Activated naive CD4-positive, alpha-beta T cell treated with Interleukin-2 at 50 U/mL for 16 hours (primary cell): ENCODE measurements at places on chromosomes 1 and 21.

GRCh38 chr21:33396951-33397350 lies 6.3 kb upstream of the IFNGR2 start:
- DNase-seq, result no peak

GRCh38 chr1:40044110-40044509 lies 3.6 kb downstream of the CAP1 start:
- DNase-seq, result no peak

- no peak for DNase-seq
Observed at GRCh38 chr21:44511938-44512275, 28.1 kb downstream of the KRTAP10-1 start.

DNA sequence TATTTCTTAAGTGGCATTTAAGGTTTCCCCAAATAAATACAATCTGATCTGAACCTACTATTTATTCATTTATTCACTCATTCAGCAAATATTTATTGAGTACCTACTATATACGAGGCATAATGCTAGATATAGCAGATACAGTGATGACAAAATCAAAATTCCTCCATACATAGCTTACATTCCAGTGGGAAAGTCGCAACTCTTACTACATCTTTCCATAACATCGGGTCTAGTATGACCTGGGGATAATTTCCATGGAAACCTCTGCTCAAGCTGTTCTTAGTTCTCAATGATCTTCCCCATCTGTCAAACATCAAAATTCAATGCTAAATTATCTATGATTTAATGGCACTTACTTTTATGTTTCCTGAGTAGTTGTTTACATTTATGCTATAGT lies 70.8 kb upstream of the PRKACB start:
- no peak for DNase-seq

- no peak for DNase-seq
Observed at GRCh38 chr1:78419309-78419708, 71.5 kb upstream of the PTGFR start.

GRCh38 chr21:45220714-45221490 lies 66.8 kb downstream of the POFUT2 start:
- no peak for DNase-seq

GRCh38 chr21:39694750-39695149 lies 50.2 kb upstream of the IGSF5 start:
- DNase-seq, result no peak

DNA sequence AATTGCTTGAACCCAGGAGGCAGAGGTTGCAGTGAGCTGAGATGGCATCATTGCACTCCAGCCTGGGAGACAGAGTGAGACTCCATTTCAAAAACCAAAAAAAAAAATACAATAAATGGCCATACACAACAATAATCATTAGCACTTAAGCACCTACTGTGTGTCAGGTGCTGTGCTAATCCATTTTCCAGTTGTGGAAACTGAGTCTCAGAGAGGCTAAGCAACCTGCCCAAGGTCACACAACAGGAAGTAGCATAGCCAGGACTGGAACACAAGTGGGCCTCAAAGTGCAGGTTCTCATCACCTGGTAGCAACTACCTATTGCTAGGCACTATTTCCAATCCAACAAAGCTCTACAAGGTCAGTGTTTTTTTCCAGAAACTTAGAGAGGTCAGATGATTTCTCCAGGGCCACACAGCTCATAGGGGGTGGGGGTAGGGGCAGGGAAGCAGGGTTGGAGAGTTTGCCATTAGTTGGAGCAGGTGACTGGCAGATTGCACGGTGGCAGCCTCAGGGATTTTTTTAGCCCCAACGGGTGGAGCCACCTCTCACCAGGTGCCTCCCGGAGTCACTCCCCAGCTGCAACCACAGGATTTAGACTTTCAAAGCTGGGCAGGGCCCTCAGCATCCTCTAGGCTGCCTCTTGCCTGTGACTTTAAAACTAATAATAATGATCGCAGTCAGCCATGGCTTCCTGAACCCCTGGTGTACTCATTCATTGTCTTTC lies 52.5 kb upstream of the ID3 start:
- no peak for DNase-seq

DNA sequence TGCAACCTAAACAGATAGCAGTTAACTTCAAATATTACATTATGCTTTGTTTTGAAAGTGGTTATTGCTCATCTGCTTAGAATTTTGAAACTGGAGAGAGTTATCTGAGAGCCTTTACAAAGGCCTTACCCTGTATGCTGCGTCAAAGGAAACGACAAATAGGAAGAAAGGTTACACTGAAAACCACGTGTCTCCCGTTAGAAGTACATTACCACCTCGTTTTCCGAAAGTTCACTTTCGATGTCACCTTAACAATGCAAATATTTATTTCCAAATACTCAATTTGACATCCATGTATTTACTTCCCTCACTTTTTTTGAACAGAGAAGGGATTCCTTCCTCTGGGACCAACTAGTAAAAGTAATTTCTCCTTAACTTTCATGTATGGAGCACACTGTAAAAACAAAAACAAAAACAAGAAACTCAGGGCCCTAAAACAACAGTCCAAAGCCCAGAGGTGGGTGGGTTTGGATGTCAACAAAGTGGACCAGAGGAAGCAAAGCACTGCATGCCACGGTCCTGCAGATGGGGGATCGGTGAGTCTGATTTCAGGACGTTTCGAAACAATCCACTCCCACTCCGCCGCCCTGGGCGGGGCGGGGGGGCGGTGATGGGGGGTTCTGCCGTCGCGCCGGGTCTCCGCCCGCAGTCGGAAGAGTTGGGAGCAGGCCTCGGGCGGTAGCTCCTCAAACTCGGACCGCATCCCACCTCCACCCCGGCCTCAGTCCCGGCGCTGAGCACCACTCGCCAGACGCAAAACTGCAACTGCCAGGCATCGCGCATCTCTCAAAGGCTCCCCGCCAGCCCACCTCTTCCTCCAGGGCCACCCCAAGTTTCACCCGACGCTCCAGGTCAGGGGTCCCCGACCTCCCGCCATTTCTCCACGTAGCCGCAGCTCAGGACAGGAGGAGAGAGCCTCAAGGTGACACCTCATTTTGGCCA lies 841 bp downstream of the ADSS2 start:
- DNase-seq, result peak; percentile 69

DNA sequence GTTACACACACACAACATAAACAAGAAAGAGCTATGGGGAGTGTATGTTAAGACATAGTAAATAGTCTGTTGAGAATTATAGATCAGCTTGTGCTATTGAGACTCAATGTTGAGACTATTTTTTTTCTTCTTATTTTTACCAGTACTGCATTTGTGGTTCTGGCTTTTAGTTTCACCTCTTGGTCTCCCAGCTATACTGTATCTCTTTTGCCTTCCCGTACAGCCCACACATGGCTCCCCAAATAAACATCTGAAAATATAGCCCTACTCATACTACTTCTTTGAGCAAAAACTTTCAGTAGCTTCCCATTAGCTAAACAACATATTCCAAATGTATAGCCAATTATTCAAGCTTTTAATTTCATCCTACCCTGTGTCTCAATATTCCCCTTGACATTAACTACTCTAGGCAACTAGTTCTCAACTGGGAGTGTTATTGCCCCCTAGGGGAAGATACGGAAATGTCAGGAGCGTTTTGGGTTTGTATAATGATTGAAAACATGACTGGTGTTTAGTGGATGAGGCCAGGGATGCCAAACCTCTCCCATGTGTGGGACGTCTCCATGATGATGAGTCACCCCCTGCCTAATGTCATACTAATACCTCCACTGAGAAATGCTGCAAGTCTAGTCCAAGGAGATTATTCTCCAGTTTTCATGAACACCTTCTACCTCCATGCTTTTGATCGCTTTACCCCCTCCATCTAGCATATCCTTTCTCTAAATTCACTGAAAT lies 6.8 kb downstream of the RPE65 start:
- DNase-seq, result no peak

GRCh38 chr1:19625291-19625937 lies 18.7 kb upstream of the NBL1 start:
- DNase-seq, result no peak

- no peak for DNase-seq
Observed at GRCh38 chr1:205455581-205456382, at the start of gene BLACAT1. Gene BLACAT1, minus strand, starts transcription at chr1:205456045.

- no peak for DNase-seq
Observed at GRCh38 chr21:34266351-34266750, 97.5 kb upstream of the KCNE2 start.

GRCh38 chr1:23824711-23825075 lies 536 bp downstream of the HMGCL start:
- no peak for DNase-seq

DNA sequence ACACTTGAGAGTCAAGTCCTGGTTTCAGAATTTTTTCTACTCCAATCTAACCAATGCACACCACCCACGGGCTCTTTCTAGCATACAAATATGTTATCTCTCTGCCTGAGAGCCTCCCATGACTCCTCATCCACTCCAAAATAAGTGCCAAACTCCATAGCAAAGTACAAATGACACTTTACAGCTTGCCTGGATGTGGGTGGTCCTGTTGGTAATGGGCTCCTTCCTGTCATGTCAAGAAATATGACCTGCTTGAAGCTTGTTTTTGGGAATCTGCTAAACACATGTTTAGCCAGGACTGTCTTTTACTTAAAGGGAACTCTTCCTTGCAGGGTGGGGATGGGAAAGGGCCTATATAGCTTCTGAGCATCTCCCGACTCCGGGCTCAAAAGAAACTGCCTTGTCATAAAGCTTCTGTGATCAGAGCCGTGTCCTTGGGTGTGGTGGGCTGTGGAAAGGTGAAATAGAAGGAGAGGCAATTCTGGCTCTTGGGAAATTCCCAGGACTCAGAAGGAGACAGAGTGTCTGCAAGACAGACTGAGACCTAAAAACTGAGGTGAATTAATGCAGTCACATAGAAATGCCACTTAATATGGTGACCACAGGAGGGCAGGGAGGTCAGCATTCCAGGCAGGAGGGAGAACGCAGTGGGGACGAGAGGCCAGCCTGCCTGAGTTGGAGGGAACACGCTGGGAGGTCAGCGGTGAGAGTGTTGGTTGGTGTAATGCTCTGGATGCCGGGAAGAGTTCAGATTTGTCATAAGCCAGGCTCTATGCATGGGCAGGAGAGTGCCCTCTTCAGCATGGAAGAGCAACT lies 6.1 kb upstream of the IGFN1 start:
- DNase-seq, result no peak

GRCh38 chr1:198492872-198493271 lies 47.6 kb downstream of the ATP6V1G3 start:
- no peak for DNase-seq

- no peak for DNase-seq
Observed at GRCh38 chr1:188891958-188892357, 1585.7 kb downstream of the BRINP3 start.

DNA sequence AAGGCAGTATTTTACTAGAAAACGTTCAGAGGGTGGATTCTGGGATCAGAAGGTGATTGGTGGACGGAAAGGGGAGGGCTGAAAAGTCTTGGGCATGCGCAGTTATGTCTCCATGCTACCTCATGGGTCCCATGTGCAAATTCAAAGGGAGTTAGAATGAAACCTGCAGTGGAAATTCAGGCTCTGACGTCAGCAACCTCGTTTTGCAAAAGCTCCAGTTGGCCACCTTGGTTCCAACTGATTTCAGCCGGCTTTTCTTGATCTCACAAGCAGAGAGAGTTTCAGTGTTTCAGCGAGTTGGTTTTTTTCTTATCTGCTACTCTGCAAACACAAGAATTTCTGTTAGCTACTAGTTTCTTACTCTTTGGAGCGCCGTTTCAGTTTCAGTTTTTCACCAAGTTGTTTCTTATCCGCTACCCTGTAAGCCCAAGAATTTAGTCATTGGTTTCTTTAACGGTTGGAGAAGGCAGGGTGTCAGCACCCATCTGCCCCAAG lies 69.8 kb upstream of the PGBD5 start:
- peak; percentile 31 for DNase-seq

GRCh38 chr1:92447033-92447681 lies 39.6 kb downstream of the GFI1 start:
- DNase-seq, result no peak

DNA sequence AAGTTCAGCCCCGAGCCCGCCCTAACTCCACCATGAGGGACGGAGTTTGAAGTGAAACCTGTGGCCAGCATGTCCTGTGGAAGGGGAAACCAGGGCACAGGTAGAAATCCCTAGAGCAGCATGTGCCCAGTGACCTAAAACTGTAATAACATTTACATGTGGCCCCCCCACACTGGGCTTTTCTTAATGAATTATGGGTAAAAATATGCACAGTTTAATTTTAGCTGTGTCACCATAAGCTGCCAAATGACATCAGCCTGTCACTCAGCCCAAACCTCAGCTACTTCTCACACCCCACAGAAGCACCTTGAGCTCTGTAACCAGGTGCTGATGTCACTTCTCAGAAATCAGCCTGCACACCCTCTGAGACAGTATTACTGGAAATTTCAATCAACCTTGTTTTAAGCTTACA lies 50.0 kb upstream of the SLC19A1 start:
- peak; percentile 79 for DNase-seq

- DNase-seq, result no peak
Observed at GRCh38 chr1:200626853-200627534, 6.4 kb upstream of the KIF14 start.

DNA sequence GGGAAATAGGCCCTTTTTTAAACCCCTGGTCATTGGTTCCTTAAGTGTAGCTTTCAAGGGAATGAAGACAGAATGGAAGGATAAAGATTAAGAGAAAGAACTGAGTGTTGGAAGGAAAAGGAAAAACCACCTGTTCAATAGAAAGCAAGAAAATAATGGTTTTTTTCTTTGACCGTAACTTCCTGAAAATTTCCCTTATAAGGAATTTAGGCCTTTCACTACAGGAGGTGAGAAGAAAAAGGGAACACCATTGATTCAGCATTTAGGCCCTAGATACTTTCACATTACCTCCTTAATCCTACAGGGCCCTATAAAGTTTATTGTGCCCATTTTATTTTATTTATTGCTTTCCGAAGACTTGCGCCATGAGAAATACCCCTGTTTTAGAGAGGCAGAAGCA lies 18.9 kb downstream of the KPNA6 start:
- no peak for DNase-seq

DNA sequence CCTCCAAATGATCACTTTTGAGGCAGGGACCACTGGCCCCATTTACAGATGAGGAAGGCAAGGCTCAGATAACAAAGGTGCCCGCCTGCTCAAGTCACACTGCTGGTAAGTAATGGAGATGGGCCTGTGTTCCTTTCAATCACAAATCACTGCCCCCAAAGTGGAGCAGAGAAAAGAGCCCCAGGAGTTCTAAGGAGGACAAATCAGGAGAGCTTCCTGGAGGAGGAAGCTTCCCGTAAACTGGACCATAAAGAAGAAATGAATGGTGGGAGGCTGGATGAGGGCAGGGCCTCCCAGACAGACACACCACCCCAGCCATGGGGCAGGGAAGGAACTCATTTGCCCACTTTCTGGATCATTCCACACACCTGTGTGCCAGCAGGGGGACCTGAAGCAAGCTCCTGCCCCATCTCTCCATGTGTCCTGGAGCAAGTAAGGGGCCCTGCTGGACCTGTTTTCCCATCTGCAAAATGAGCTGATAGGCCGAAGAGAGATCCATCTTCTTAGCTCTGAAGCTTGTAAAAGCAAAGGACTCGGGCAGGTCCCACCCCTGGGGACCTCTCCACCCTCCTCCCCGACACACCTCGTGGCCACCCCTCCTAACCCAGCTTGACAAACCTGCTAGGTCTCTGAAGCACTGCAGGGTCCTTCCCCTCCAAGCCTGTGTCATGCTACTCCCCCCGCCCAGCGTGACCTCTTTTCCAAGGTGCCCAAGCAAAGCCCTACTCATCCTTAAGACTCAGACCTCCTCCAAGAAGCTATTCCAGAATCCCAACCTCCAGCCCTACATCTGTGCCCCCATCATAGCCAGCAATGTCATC lies 5.5 kb downstream of the LAPTM5 start:
- DNase-seq, result no peak

- no peak for DNase-seq
Observed at GRCh38 chr1:204621996-204622395, 63.5 kb downstream of the LRRN2 start.

GRCh38 chr1:59298710-59299346 lies 1.9 kb downstream of the FGGY start:
- no peak for DNase-seq
